ENCODE measurements at places on chromosomes 12 and 14. TPM values are rescaled to one million over a fixed set of nuclear protein-coding genes. Genes with fewer than 3 reads are reported as not detected.

The TMEM132D gene
- not detected for total RNA-seq

The WSCD2 gene
- total RNA-seq, result not detected

The RND1 gene
- 0.60 TPM for total RNA-seq

The IL31 gene
- not detected for total RNA-seq

The FAM90A1 gene
- not detected for total RNA-seq

The DAO gene
- not detected for total RNA-seq

The SERPINA12 gene
- not detected for total RNA-seq

The HRK gene
- 1.2 TPM for total RNA-seq

- no peak overlapping the region for H3K4me3 ChIP-seq
- H3K27ac ChIP-seq, result no peak overlapping the region
- no peaks in the 10 kb centered on the region for H3K36me3 ChIP-seq
- peaks cover 12% of the 10 kb centered on the region for H3K4me1 ChIP-seq
- no peaks in the 10 kb centered on the region for H3K27me3 ChIP-seq
Observed at GRCh38 chr14:25122211-25122610, 72.3 kb upstream of the STXBP6 start.

DNA sequence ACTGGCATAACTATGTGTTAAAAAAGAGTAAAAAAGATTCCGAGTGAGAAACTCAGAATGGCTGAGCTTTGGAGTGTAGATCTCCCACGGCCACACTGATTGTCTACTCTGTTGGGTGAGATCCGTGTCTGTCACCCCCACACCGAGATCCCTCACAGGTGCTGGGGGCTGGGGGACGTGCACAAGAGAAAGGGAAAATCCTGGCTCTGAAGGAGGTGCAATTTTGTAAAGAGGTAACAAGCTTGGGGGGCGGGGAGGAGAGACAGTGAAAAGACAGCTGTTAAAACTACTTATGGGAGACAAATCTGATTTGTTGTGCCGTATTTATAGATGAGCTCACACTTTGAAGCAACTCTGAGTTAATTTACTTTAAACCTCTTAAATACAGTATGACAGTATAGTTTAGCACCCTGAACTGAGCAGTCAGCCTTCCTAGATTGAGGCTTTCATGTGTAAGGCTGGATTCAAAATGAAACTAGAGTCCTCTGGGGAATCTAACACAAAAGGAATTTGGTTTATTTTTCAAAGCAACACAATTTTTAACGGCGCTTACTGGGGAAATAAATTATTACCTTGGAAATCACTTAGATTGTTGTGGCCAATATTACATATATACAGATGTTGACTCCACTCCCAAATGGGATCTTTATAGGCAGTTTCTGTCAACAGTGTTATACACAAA lies 167.4 kb upstream of the RGS6 start:
- no peaks in the 10 kb centered on the region for H3K4me1 ChIP-seq
- no peak overlapping the region for H3K27ac ChIP-seq
- no peak overlapping the region for H3K4me3 ChIP-seq
- no peaks in the 10 kb centered on the region for H3K36me3 ChIP-seq
- DNase-seq, result no peak

DNA sequence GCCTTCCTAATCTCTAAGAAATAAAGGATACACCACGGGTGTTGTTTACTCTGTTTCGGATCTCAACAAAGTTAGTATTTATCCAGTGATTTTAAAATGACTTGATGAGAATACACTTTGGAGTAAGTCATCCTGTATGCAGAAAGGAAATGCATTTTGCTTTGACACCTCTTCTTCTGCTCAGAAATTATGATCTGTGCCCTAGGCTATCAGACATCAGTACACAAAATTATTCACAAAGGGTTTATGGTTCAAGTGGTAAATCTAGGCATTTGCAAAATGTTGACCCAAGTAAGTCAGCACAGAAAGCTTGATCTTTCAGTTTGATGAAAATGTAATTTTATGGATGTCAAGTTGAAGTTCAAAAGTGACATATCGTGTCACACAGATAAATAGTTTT lies 248.5 kb downstream of the ATP23 start:
- H3K27me3 ChIP-seq, result no peaks in the 10 kb centered on the region
- no peak overlapping the region for H3K4me3 ChIP-seq
- no peak for DNase-seq
- H3K36me3 ChIP-seq, result no peaks in the 10 kb centered on the region
- no peak overlapping the region for H3K27ac ChIP-seq

DNA sequence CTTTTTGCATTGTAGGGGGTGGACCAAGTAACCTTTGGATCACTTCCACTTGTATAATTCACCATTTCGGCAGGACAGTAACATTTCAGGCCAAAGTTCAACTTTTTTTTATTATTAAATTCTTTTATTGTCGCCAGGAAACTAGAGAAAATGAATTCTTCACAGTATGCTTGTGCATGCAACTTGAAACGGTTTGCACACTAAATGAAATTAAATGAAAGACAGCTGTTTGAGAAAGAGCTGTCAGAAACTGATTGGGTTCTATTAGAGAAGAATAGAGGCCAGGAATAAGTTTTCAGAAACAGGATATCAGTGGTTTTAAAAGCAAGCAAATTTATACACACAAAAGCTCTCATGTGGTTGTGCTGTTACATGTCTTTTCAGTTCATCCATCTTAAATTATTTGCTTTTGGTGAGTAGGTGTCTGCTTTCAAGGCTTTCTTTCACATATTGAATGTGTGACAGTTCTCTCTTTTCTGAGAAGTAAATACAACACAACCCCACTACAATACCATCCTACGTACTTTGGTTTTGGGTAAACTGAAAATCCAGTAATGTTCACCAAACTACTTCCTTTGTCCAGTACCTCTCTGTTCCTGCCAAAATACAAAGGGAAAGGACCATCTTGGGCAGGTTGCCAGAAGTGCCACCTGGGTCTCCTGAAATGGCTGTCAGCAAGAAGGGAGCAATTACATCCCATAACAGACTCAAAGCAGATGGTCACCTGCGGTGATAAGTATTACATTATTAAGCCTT lies 291.7 kb downstream of the RAD51B start:
- no peak for DNase-seq
- no peak overlapping the region for H3K27ac ChIP-seq
- no peaks in the 10 kb centered on the region for H3K4me1 ChIP-seq
- no peaks in the 10 kb centered on the region for H3K27me3 ChIP-seq
- no peak overlapping the region for H3K4me3 ChIP-seq

- no peak for DNase-seq
- no peaks in the 10 kb centered on the region for H3K4me1 ChIP-seq
- H3K36me3 ChIP-seq, result no peaks in the 10 kb centered on the region
- peaks cover 7% of the 10 kb centered on the region for H3K27me3 ChIP-seq
- H3K4me3 ChIP-seq, result no peak overlapping the region
- no peak overlapping the region for H3K27ac ChIP-seq
Observed at GRCh38 chr14:88289996-88290395, 33.1 kb downstream of the KCNK10 start.

- H3K36me3 ChIP-seq, result no peaks in the 10 kb centered on the region
- H3K27me3 ChIP-seq, result no peaks in the 10 kb centered on the region
- no peak overlapping the region for H3K27ac ChIP-seq
- H3K4me3 ChIP-seq, result no peak overlapping the region
- no peak for DNase-seq
- H3K4me1 ChIP-seq, result peaks cover 3% of the 10 kb centered on the region
Observed at GRCh38 chr14:94361682-94362081, 26.7 kb downstream of the SERPINA1 start.

DNA sequence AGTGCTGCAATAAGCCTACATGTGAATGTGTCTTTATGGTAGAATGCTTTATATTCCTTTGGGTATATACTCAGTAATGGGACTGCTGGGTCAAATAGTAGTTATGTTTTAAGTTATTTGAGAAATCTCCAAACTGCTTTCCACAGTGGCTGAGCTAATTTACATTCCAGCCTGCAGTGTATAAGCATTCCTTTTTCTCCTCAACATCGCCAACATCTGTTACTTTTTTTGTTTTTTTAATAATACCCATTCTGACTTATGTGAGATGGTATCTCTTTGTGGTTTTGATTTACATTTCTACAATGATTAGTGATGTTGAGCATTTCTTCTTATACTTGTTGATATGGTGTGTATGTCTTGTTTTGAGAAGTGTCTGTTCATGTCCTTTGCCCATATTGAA lies 1186.2 kb downstream of the BCL11B start:
- no peak overlapping the region for H3K27ac ChIP-seq
- H3K36me3 ChIP-seq, result no peaks in the 10 kb centered on the region
- H3K27me3 ChIP-seq, result no peaks in the 10 kb centered on the region
- no peak for DNase-seq
- H3K4me3 ChIP-seq, result no peak overlapping the region

DNA sequence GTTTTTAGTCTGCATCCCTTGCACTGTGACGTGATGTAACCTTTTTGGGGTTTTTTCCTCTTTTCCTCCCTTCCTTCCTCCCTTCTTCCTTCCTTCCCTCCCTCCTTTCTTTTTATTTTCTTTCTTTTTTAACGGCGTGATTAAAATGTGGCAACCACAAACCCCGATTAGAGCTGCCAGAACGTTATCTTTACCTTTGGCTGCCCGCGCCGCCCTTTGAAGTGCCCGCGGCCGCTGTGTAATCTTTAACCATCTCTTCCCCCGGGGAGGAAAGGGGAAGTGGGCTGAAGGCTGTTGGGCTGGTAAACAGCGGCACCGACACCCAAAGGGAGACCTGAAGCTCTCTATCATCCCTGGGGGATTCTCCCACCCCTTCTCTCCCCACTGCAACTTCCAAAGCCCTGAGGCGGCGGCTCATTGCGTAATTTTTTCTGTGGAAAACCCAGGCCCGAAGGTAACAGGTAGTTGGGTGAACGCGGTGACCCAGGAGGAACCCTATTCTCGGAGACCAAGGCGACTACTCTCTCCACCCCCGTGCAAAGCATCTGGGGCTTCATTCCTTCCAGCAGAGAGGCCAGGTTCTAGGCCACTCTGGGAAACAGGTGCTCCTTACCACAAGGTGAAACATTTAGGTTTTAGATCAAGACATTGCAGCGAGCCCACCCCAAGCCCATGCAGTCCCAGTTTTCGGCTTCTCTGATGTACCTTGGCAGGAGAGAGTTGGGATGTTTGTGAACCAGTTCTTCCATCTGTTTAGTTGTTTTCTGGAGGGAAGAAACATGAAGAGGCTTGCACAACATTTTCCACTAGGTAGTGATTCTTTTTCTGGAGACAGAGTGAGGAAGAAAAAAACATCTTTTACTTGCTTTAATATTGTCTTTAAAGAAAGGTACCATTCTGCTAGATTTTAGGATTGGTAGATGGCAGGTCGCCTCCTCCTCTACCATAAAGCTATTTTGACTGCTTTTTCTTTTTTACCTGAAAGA lies 1.5 kb downstream of the LGR5 start:
- H3K4me1 ChIP-seq, result no peaks in the 10 kb centered on the region
- no peak overlapping the region for H3K4me3 ChIP-seq
- H3K27me3 ChIP-seq, result no peaks in the 10 kb centered on the region
- H3K36me3 ChIP-seq, result no peaks in the 10 kb centered on the region
- no peak overlapping the region for H3K27ac ChIP-seq

GRCh38 chr12:77251799-77252198 lies 186.4 kb upstream of the E2F7 start:
- H3K27ac ChIP-seq, result no peak overlapping the region
- H3K4me1 ChIP-seq, result no peaks in the 10 kb centered on the region
- H3K4me3 ChIP-seq, result no peak overlapping the region
- no peaks in the 10 kb centered on the region for H3K27me3 ChIP-seq

- no peak overlapping the region for H3K27ac ChIP-seq
- no peaks in the 10 kb centered on the region for H3K27me3 ChIP-seq
- H3K4me1 ChIP-seq, result peaks cover 11% of the 10 kb centered on the region
- H3K4me3 ChIP-seq, result no peak overlapping the region
- DNase-seq, result no peak
- no peaks in the 10 kb centered on the region for H3K36me3 ChIP-seq
Observed at GRCh38 chr12:118427819-118428218, 51.5 kb downstream of the SUDS3 start.

GRCh38 chr14:25034803-25035681 lies 14.9 kb downstream of the STXBP6 start:
- H3K27me3 ChIP-seq, result no peaks in the 10 kb centered on the region
- H3K36me3 ChIP-seq, result no peaks in the 10 kb centered on the region
- no peak for DNase-seq
- H3K4me3 ChIP-seq, result no peak overlapping the region
- no peak overlapping the region for H3K27ac ChIP-seq
